ENCODE measurements at places on chromosomes 13 and 19.

GRCh38 chr13:101755228-101755887 lies 302.9 kb downstream of the ITGBL1 start:
- DNase-seq = no peak

GRCh38 chr13:105918842-105919741 lies 616.4 kb downstream of the EFNB2 start:
- peak; percentile 9 for DNase-seq

GRCh38 chr13:74110053-74110452 lies 24.2 kb downstream of the KLF12 start:
- no peak for DNase-seq

DNA sequence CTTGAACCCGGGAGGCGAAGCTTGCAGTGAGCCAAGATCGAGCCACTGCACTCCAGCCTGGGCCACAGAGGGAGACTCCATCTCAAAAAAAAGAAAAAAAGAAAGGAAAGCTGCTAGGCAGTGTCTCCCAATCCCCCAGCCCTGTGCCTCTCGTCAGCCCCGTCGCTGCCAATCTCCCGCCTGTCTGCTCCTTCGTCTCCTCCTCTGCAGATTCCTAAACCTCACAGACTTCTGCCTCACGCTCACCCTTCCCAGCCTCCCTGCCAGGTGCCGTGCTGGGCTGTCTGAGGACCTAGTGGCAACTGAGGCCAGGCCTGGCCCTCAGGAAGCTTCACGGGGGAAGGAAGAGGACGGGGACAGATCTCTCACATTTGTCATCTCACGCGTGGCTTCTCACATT lies 21.5 kb downstream of the DPF1 start:
- no peak for DNase-seq

DNA sequence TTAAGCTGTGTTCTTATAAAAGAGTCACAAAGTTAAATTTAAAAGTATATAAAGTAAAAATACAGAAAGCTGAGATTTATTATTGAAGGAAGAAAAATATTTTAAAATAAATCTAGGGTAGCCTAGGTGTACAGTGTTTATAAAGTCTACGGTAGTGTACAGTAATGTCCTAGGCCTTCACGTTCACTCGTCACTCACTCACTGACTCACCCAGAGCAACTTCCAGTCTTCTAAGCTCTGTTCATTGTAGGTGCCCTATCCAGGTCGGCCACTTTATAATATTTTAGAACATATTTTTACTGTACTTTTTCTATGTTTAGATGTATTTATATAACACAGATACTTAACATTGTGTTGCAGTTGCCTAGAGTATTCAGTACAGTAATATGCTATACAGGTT lies 47.4 kb downstream of the NDFIP2 start:
- DNase-seq = no peak

DNA sequence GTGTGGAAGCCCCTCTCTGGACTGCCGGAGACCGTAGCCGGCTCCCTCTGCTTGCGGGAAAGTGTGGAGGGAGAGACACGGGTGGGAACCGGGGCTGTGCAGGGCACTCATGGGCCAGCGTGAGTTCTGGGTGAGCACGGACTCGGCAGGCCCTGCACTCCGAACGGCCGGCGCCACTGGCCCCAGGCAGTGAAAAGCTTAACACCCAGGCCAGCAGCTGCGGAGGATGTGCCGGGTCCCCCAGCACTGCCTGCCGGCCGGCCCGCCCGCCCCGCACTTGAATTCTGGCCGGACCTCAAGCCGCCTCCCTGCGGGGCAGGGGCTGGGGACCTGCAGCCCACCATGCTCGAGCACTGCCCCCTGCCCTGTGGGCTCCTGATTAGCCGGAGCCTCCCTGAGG lies 147.0 kb downstream of the FGF9 start:
- no peak for DNase-seq

GRCh38 chr13:22447132-22447886 lies 733.5 kb upstream of the SGCG start:
- no peak for DNase-seq

- DNase-seq = no peak
Measured at GRCh38 chr19:18098891-18099622, 1.5 kb downstream of the MAST3 start.

DNA sequence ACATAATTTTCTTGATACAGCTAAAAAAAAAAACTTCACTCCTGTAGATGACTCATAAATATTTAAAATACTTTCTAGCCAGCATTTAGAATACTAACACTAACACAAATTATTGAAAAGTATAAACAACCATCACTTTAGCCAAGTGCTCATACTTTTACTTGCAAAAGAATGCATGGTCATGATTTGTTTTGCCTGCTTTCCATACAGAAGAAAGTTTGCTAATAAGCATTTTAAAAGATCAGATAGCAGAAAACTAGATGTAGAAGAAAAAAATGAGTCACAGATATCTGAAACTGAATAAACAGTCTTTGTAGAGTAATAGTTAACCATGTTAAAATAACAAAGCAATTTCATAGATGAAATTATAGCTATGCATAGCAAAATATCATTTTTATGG lies 2280.4 kb upstream of the PCDH20 start:
- DNase-seq = no peak

DNA sequence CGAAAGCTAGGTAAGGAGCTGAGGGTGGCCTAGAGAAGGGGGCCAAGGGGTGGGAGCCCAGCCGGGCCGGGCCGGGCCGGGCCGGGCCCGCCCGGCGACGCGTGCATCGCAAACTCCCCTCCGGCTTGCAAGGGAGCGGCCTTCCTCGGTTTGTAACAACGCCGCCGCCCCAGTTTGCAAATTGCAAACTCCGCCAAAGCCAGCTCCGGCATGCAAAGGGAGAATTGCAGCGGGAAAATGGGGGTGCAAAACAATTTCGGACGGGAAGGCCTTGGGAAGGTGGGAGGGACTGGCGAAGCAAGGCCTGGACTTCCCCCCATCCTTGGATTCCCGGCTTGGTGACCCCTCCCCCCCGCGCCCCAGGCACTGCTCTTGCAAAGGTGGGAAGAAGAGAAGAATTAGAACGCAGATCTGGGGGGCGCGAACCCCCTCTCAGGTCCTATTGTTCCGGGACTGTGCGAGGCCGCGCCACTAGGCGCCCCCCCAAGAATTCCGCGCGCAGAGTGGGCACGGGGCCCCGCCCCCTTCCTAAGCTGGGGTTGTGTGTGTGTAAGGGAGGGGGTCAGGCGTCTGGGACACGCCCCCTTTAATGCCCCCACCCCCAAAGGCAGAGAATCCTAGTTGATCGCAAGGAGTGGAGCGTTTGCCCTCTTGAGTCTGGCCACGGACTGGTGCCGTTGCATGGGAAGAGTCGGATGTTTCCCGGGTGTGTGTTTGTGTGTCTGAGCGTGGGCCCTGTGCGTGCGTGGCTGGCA lies 926 bp downstream of the PRR12 start:
- DNase-seq = peak; percentile 85

DNA sequence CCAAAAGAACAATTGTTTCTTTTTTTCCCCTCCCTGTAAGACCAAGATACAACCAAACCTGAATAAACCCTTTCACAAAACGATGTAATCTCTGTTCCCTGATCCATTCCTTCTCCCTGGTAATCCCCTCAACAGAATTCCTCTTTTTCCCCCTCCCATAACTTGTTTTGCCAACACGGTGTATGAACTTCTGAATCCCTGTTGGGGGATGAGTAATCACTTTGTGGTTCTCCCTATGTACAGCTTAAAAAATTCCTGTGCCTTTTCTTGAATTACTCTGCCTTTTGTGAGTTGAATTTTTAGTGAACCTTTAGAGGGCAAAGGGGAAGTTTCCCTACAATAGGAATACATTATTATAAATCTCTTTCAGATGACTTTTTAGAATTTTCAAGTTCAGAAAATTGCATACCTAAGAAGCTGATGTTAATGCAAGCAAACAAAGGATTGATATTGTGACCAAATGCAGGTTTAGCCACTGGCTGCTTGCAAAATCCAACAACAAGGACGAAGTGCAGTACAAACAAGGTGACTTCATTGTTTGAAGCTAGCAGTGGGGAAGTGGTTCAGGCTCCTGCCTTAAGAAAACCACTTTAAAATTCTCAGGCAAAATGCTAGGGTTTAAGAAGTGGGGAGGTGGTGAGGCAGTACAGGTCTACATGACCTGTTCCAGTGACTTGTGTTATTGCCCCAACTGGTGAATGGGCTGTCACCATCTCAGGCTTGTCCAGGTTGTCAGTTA lies 15.0 kb upstream of the EPSTI1 start:
- no peak for DNase-seq

- no peak for DNase-seq
Measured at GRCh38 chr13:61148691-61149315, 266.8 kb downstream of the PCDH20 start.

DNA sequence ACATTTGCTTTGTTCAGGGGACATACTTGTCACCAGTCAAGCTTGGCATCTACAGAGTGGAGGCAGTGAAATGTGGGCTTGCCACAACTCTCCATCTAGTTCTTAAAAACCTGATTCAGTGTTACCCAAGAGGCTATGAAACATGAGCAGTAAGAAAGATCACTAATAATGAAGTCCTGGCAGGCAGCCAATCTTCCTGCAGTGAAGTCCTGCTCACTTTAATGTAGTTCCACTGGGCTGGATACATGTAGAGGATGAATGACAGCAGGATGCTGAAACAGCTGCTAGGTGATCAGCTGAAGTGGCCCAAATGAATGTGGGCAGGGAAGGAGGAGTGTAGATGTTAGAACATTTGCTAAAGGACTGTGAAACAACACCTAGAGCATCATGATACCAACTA lies 1213.1 kb downstream of the OLFM4 start:
- peak; percentile 1 for DNase-seq

DNA sequence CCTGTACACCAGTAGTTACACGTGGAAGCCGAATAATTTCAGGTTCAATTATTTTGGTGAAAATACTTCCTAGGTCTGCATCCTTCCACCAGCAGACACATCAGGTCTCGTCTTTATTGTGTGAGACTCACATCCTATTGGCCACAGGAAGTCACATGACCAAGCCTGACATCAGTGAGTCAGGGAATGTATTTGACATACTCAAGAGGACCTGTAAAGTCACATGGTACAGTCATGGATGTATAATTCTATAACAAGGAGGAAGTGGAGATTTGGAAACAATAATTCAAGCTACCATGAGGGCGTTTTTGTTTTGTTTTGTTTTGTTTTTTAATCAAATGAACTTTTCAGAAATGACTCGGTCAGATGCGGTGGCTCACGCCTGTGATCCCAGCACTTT lies 9.3 kb upstream of the HIF3A start:
- DNase-seq = no peak

- no peak for DNase-seq
Measured at GRCh38 chr13:97493456-97493855, 59.5 kb downstream of the RAP2A start.

DNA sequence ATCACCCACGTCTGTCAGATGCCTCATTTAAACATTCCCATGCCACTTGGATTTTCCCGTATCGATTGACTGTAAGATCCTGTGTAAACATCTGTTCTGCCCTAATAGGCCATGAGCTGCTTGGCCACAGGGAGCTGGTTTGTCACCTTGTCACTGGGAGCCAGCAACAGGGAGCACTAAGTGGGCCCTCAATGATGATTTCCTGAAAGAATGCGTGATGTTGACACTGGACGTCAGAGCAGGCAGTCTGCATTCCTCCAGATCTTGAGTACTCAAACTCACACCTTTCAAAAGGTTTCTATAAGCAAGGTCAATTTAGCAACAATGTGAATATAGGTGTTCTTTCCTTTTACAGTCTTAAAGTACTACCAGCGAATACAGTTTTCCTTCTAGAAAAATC lies 78.8 kb downstream of the TUBGCP3 start:
- no peak for DNase-seq

GRCh38 chr13:70090036-70090723 lies 17.4 kb upstream of the ATXN8OS start:
- no peak for DNase-seq

GRCh38 chr13:53920916-53921315 lies 892.3 kb downstream of the OLFM4 start:
- no peak for DNase-seq

DNA sequence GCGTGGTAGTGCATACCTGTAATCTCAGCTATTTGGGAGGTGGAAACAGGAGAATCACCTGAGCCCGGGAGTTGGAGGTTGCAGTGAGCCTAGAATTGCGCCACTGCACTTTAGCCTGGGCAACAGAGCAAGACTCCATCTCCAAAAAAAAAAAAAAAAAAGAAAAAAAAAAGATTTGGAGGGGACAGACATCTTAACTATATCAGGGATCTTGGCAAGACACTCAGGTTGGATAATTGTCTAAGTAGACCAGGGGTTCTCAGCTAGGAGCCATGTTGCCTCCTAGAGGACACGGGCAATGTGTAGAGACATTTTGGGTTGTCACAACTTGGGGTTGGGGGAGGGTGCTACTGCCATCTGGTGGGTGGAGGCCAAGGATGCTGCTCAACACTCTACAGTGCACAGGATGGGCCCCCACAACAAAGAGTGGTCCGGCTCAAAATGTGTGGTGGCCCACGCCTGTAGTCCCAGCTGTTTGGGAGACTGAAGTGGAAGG lies 1.9 kb upstream of the ZNF580 start:
- DNase-seq = no peak

DNA sequence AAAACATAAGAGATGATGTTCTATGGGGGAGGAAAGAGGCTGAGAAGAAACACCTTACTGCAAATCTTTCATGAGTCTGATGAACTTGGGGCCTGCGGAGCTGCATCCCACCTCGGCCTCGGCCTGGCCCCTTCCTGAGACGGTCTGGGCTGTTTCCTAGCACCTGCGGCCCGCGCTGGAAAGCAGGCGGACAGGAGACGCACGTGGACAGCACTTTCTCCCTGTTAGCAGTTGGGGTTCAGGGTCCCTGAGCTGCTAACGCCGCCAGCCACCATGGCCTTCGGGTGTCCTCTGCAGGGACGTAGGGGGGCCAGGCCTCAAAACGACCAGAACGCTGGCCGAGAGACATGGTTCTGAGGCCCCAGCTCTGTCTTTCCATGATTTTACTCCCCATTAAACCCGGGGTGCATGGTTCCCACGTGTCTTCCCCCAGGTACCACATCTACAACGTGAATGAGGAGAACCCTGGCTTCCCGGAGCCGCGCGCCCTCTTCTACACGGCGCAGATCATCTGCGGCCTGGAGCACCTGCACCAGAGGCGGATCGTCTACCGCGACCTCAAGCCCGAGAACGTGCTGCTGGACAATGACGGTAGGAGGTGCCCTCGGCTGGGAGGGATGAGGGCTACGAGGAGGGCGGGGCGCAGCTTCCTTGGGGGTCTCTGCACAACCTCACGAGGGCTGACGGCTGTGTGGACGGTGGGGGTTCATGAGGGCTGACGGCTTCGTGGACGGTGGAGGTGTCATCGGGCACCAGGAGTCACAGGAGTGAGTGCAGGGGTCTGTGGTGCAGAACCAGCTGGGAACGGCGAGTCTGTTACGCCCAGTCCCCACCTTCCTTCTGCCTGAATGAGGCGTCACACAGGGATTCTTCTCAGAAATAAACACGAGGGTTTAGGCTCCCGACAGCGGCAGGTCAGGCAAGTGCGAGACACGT lies 4.3 kb downstream of the GRK1 start:
- no peak for DNase-seq

Measured in right kidney (tissue), 9 donors.